ENCODE measurements at places on chromosomes 7 and 10. TPM values are rescaled to one million over a fixed set of nuclear protein-coding genes. Genes with fewer than 3 reads are reported as not detected.

The APBB1IP gene
- 1.4 TPM for polyA plus RNA-seq

The CNPY1 gene
- not detected for polyA plus RNA-seq

The TEX47 gene
- not detected for polyA plus RNA-seq

The MSS51 gene
- polyA plus RNA-seq, result 2.5 TPM

The MRLN gene
- polyA plus RNA-seq, result 0.82 TPM

The NYAP1 gene
- 2.9 TPM for polyA plus RNA-seq

The THSD7A gene
- polyA plus RNA-seq, result 58.2 TPM

The POR gene
- polyA plus RNA-seq, result 82.2 TPM

The CHAT gene
- polyA plus RNA-seq, result 0.11 TPM

GRCh38 chr10:111944331-111944730 lies 239.2 kb downstream of the GPAM start:
- DNase-seq, result no peak

GRCh38 chr10:117419921-117420320 lies 44.7 kb upstream of the PDZD8 start:
- DNase-seq, result no peak

DNA sequence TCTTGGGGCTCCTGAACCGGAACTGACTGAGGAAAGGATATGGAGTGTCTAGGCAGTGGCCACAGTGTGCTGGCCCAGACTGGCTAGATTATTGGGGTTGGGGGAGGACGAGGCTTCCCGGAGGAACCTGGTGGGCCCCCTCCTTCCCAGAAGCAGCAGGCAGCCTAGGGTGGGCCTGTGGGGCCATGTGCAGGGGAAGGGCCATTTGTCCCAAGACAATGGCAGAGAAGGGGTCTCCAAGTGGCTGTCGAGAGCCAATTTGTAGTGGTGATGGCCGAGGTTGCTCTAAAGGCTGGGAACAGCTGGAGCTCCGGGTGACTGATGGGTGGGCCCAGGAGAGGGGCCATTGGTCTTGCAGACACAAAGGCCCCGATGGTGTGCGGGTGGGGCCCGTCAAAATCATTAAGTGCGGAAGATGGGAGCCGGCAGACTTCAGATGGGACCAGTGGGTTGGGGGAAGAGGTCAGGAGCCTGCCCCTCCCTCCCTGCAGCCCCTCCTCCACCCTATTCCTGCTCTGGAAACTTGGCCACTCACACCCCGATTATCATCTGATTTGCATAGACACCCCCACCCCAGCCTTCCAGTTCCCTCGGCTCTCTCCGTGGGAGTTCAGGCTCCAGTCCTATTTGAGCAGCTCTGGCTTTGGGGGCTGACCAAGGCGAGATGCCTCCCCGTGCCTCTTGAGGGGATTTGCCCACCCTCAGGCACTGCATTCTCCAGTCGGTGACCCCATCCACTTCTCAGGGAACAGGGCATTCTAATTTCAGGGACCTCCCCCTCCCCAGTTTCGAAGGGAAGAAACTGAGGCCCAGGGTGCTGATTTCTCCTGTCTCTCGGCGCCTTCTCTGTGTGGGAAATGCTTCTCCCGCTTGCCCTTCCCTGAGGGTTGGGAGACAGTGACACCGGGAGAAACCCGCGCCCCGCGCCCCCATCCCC lies 36.0 kb upstream of the PAX2 start:
- no peak for DNase-seq

GRCh38 chr7:66143876-66144332 lies 29.3 kb downstream of the CRCP start:
- no peak for DNase-seq

DNA sequence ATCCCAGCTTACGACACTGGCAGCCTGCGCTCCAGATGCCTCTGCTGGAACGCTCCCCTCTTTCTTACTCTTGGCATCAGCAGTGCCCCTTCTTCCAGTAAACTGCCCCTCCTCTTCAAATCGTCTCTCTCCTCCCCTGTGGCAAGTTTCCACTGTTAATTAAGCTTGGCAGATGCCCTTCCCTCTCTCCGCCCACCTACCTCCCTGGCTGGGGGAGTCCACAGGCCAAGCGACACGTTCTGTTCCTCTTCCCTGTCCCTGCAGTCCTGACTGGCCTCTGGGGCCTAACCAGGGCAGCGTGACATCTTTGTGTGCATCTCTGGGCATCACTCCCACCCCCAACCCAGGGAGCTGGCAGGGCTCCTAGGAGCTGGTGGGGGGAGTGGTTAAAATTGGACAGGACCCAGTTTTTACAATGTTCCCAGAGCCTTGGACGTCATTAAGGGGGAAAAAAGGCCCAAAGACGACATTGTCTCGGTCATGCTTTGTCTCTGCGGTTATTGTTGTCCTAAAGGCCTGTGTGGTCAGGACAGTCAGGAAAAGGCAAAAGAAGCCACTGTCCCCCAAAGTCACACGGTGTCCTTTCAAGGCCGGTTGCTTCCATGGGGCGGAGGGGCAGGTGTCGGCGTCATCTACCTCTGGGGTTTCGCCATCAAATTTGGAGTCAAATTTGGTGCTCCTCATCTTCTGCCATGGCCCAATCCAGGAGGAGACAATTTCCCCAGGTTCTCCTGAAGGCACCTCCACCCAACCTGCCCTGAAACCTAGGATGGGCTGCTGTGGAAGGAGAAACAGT lies 54.2 kb downstream of the DLG5 start:
- DNase-seq, result no peak

DNA sequence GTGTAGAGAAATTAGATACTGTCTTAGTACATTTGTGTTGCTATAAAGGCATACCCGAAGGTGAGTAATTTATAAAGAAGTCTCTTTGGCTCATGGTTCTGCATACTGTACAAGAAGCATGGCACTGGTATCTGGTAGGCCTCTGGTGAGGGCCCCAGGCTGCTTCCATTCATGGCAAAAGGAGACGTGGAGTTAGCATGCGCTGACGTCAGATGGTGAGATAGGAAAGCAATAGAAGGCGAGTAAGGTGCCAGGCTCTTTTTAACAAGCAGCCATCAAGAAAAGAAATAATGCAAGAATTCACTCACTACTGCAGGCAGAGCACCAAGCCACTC lies 38.1 kb downstream of the AKR1C8 start:
- no peak for DNase-seq

- no peak for DNase-seq
These were observed 294.6 kb upstream of the ZNF32 start for GRCh38 chr10:43943119-43943817.

DNA sequence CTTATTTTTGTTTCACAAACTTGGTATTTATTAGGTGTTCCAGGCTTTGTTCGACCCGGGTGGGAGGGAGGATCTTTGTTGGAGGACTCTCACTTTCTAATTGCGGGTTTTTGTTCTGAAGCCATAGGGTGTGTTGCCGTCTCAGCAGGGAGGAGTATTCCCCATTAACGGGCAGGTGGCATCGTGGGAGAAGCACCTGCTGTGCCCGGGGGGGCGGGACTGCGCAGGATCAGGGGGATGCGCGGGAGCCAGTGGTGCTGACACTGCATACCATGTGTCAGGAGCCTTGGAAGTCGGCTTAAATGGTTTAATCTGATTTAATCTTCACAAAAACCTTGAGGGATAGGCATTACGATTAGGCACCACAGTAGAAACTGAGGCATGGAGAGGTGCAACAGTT lies 113.0 kb downstream of the MGMT start:
- DNase-seq, result no peak

DNA sequence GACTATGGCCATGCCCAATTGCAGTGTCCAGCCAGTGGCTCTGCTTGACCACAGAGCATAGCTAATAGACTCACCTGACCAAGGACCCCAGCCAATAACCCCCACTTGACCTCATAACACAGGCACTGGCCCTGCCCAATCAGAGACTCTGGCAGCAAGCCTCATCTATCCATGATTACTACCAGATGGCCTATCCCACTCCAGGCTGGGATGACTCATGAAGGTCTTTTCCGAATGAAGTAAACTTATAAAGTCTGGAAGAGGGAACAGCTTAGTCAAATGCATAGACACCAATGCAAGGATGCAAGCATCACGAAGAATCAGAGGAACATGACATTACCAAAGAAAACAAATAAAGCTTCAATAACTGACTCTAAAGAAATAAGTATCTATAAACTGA lies 141.4 kb downstream of the TMEM168 start:
- no peak for DNase-seq

DNA sequence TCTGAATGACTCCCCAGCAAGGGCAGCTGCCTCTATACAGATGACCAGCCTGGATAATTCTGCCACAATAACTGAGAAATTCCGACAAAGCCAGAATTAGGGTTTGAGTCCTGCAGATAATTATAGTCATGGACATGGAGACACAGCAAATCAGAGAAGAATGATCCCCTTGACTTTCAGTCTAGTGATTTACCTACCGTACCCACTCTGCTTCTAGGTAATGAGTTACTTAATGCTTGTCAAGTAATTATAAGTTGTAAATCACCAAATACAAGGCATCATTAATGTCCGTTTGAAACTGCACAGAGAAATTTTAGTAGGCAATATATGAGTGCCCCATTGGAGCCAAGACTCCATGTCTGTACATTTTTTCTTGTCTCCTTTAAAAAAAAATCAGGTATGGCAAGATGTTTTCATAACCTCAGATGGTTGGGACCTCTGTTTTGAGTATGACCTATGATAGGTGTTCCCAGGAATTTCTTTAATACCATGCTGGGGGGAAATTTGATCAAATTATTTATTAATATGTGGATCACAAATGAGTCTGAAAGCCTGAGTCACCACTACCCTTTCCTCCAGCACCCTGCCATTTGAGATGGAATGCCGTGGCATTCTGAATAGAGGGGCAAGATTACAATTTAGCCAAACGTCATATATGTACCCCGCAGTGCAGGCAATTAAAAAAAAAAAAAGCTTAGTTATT lies 5.5 kb upstream of the ARID5B start:
- no peak for DNase-seq

DNA sequence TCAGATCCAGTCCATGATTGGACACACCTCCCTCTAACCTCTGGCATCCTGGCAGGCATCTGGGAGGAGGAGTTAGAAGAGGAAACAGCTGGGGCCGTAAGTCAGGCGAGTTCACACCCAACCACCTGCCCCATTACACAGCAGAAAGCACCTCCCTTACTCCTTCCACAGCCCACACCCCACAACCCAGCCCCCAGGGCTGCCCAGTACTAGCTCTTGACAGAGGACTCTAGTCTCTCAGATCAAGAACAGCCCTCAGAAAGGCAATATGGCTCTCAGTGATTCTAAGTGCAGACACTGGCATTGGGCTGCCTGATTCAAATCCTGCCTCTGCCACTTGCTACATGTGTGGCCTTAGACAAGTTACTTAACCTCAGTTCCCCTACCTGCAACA lies 34.1 kb downstream of the KCNMA1 start:
- DNase-seq, result no peak

DNA sequence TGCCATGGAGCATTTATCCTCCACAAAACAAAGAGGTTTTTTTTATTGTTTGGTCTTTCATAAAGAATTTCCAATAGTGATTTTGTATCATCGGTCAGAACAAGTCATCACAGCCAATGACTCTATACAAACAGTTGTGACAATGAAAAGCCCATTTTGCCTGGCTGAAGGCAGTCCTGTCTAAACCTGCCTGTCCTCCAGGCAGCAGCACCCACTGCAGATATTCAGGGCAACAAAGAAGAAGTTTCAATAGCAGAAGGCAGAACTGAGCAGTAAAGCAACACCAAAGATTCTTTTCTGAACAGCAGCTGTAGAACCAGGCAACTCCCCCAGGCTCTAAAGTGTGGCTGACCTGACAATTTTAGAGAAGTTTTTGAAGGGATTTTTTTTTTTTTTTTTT lies 169.4 kb downstream of the FGFR2 start:
- no peak for DNase-seq

- DNase-seq, result no peak
These were observed 263.3 kb downstream of the GLRX3 start for GRCh38 chr10:130399425-130399950.

GRCh38 chr10:29130190-29130673 lies 158.6 kb upstream of the LYZL1 start:
- no peak for DNase-seq

DNA sequence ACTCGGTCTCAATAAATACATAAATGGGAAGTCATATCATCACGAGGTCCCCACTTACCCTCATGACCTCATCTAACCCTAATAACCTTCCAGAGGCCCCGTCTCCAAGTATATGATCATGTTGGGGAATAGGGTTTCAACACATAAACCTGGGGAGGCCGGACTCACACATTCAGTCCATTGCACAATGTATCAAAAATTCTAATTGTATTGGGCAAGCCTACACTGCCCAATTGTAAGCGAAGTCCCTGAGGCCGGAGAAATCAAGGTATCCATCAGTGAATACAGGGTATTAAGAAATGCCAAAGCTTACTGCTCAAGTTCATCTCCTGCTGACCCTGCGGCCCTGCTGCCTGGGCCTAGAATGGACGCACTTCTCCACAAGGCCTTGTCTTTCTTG lies 69.6 kb downstream of the PARP12 start:
- DNase-seq, result no peak
